ENCODE measurements at places on chromosomes 3 and 15.

GRCh38 chr15:33968224-33968623, at the start of gene CHRM5:
Gene CHRM5 (plus strand): TSS chr15:33968497. CDS start chr15:34062718, 94,221 bp downstream.
- DNase-seq = no peak

- DNase-seq = no peak
Measured at GRCh38 chr3:159884661-159885402, 103.8 kb upstream of the IL12A start.

GRCh38 chr3:14234251-14235002, 55.8 kb downstream of the LSM3 start:
- no peak for DNase-seq

DNA sequence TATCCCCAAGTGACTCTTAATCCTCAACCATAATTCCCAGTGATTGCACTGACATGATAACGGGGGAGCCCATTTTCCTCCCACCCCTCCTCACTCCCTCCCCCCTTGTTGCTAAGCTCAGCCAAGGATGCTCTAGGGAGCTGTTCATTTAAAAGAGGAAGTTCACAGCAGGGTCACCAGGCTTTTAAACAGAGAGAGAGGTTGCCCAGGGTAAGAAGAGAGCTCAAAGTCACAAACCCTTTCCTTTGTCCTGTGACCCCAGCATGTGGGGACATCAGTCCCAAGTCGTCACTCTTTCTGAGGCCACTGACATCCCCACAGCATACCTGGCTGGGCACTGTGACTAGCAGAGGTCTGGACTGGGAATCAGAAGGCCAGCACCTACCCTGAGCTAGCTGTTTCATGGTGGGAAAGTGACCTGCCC, 144.1 kb downstream of the RORA start:
- DNase-seq = no peak

- no peak for DNase-seq
Measured at GRCh38 chr15:98689431-98689861, 41.1 kb downstream of the IGF1R start.

DNA sequence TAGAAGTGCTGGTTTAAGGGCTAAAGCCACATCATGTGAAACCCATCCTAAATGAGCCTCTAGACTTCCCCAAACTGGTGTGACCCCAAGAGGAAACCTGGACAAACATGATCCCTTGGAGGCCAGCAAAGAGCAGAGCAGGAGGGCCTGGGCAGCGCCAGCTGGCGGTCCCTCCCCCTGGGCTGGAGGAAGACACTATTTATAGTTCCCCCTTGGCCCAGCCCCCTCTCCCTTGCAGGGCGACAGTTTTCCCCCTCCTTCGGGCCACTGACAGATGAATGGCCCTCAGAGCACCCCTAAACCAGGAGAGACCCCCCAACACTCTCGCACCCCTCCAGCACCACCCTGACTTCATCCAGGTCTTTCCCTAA, 2.9 kb downstream of the UCN2 start:
- no peak for DNase-seq

GRCh38 chr15:68427366-68427765, 4.6 kb downstream of the ITGA11 start:
- DNase-seq = no peak

DNA sequence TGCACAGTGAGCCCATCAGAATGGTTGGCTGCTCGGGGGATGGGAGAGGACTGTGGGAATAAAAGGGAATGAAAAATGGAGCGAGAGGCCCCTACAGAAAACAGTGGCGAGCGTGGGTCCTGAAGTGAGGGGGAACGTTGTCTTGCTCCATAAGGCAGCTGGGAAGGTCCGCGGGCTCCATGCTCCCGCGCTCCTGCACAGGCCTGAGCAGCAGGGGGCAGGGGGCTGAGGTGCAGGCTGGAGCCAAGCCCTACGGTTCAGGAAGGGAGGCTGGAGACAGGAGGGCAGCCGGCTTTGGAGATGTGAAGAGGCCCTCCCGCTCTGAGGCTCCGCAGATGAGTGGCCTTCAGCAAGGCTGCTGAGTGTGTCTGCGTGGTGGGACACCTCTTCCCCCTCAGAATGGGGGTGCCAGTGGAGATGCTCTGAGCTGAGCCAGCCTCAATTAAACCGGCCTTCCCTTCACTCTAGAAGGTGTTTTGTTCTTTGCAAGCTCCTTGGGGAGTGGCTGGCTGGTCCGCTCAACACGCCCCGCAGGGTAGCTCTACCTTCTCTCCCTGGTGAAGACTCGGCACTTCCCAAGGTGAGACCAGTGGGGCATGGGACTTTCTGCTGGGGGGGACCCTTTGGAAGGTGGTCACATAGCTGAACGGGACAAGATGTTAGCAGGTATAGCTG, 208.0 kb downstream of the XXYLT1 start:
- DNase-seq = no peak

- DNase-seq = no peak
Measured at GRCh38 chr3:153590051-153590450, 428.0 kb downstream of the RAP2B start.

- DNase-seq = no peak
Measured at GRCh38 chr3:138768125-138768524, 66.6 kb downstream of the PIK3CB start.

DNA sequence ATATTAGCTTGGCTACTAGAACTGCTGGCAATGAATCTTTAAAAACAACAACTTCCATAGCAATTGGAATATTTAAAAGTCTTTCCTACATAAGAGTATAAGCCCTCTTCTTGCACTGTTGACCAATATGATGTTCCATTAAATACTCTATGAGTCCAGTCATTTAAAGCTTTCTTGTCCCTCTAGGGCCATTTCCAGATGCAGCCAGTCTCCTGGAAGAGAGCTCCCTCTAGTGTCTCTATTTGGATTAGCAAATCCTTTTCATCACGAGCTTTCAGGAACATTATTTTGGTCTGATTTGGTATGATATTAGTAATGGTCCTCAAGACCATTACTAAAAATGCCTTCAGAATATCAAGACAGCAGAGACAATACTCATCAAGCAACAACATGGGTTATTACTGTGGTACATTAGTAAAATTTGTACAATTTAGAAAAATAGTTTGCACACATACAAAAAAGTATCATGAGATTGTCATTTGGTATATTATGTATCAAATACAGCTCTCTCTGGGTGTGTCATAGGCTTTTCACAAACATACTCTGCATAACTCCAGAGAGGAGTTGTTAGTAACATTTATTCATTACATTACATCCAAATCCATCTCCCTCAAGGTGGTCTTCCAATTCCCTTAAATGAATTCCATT, 101.3 kb downstream of the DPH6 start:
- no peak for DNase-seq
